ENCODE measurements at places on chromosomes 16 and 17. TPM values are rescaled to one million over a fixed set of nuclear protein-coding genes. Genes with fewer than 3 reads are reported as not detected.

The CEP20 gene
- total RNA-seq = 31.8 TPM

The CACNA1G gene
- total RNA-seq = 2.3 TPM

The HAP1 gene
- total RNA-seq = 2.2 TPM

The CCL4L2 gene
- not detected for total RNA-seq

The CLDN6 gene
- total RNA-seq = not detected

The LRRC37A gene
- total RNA-seq = 7.8 TPM

The KCTD19 gene
- not detected for total RNA-seq

The TNRC6A gene
- total RNA-seq = 84.9 TPM

The PLK1 gene
- total RNA-seq = 0.66 TPM

The SYT17 gene
- 1.9 TPM for total RNA-seq

The NLRP1 gene
- total RNA-seq = 27.4 TPM

The GPR139 gene
- total RNA-seq = not detected

The HIC1 gene
- total RNA-seq = 12.7 TPM

The PLCD3 gene
- total RNA-seq = 41.1 TPM

Data from breast epithelium (tissue), 4 donors.